ENCODE measurements at places on chromosomes 5 and 9. TPM values are rescaled to one million over a fixed set of nuclear protein-coding genes. Genes with fewer than 3 reads are reported as not detected.

The NUDT2 gene
- total RNA-seq = 21.5 TPM

The PLEKHG4B gene
- total RNA-seq = 0.38 TPM

The IZUMO3 gene
- total RNA-seq = not detected

The BHMT2 gene
- 0.45 TPM for total RNA-seq

The PALM2AKAP2 gene
- 16.5 TPM for total RNA-seq

The CD72 gene
- 1.4 TPM for total RNA-seq

The ASS1 gene
- 73.1 TPM for total RNA-seq

The C5orf52 gene
- total RNA-seq = not detected

The ORM1 gene
- total RNA-seq = not detected

The CDC25C gene
- 16.9 TPM for total RNA-seq

The ATP6V0E1 gene
- 195 TPM for total RNA-seq

The DMRT3 gene
- not detected for total RNA-seq

The KIF4B gene
- 0.06 TPM for total RNA-seq

The GLDC gene
- total RNA-seq = 2.1 TPM

The SLC23A1 gene
- not detected for total RNA-seq

The MUSK gene
- 71.1 TPM for total RNA-seq

The PCDHGB4 gene
- 0.69 TPM for total RNA-seq

The TMOD1 gene
- not detected for total RNA-seq

The ANKRD34B gene
- not detected for total RNA-seq

Measured in LHCN-M2 (cell line).